ENCODE measurements at places on chromosomes 2 and 18.

DNA sequence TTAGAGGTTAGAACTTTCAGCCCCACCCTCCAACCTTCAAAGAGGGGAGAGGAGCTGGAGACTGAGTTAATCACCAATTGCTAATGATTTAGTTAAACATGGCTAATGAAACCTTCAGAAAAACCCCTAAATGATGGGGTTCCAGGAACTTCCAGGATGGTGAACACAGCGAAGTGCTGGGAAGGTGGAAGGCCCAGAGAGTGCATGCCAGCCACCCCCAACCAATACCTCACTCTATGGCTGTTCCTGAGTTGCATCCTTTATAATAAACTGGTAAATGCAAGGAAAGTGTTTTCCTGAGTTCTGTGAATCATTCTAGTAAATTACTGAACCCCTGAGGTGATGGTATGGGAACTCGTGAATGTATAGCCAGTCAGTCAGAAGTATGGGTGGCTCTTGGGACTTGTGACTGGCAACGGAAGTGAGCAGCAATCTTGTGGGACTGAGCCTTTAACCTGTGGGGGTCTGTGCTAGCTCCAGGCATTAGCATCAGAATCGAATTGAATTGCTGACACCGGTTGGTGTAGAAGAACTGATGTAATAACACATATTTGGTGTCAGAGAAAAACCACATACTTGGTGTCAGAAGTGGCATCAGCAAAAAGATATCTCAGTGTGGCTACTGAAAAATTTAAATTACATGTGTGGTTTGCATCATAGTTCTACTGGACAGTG is 37.4 kb downstream of the NPHP1 start:
- no peak for DNase-seq

DNA sequence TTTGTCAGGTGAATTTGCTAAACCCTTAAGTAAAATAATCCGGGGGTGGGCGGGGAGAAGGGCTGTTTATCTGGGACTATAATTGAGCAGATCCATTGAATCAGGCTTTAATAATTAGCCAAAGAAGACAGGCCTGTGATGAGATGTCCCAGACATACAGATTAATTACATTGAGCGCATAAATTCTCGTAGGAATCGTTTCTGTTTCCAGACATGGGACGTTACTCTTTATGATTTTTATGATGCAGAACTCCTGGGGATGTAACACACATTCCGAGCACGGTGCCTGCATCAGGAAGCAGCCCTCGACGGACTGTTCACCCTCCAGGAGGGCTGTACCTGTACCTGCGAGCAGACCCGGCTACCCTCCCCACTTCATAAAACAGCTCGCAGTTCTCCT is 88.9 kb downstream of the SMIM21 start:
- no peak for DNase-seq

GRCh38 chr2:166895243-166895642 is 7.0 kb downstream of the XIRP2 start:
- no peak for DNase-seq

DNA sequence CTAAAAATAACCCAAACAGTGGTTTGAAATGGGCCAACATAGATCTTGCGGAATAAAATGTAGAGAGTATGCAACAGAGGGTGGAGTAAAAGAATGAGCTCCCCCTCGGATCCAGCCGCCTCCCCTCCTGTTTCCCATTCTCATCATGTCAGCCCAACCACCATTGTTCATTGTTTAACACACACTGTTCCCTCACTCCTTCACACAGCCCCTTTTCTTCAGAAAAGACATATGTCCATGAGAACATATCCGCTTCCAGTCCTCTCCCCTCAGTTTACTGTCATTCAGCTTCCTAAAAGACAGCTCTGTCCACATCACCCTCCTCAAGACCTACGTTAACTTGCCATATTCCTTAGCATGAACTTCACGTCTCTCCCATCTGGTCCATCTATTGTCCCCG is 62.9 kb upstream of the SERTAD2 start:
- DNase-seq: no peak

DNA sequence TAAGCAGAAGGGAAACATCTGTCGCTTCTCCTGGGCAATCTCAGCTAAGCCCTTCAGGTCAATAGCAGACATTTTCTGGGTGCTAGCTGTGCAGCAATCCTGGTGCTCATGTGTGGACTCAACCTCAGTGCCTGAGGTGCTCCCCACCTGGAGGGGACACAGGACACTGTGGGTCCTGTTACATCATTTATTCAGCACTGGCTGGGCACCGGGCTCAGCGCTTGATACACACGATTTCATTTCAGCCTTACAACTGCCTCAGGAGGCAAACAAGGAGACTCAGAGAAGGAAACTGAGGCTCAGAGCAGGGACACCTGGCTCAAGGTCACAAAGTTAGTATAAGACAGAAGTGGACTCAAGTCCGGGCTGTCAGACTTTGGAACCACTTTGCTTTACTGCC is 46.7 kb downstream of the MARCO start:
- no peak for DNase-seq

GRCh38 chr2:189412330-189412953 is 28.8 kb upstream of the WDR75 start:
- no peak for DNase-seq

GRCh38 chr2:214699236-214699635 is 110.2 kb downstream of the BARD1 start:
- no peak for DNase-seq

DNA sequence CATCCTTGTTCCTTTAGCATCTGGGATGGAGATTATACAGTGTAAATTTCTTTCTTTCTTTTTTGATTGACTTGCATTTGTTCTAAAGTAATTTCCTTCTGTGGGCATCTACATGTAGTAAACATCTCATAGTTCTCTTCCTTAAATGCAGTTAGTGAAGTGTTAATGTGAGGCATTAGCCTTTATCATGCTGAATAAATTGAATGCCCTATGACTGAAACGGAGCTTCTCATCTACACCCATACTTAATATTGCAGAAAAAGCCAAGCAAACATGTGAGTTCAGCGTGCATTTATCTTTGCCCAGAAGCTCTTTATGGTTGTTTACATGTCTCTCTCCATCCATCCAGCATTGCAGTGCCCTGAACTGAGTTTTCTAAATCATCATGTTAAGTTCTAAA is 58.3 kb downstream of the LYPD1 start:
- DNase-seq: no peak

DNA sequence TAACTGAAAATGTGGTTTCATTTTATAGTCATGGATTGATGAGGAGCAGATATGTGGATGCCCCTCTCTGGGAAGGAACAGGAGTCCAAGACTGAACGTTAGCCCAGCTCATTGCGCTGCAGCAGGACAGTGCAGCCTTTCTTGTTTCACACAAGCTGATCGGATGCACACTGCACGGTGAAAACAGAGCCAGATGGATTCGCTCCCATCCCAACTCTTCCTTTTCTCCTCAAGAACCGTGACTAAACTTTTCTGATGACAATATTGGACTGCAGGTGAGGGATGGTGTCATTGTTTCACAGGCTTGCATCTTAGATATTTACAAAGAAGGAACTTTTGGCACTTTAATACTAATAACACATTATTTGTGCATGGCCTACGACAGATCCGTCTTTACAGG is 33.8 kb upstream of the COPS8 start:
- no peak for DNase-seq

DNA sequence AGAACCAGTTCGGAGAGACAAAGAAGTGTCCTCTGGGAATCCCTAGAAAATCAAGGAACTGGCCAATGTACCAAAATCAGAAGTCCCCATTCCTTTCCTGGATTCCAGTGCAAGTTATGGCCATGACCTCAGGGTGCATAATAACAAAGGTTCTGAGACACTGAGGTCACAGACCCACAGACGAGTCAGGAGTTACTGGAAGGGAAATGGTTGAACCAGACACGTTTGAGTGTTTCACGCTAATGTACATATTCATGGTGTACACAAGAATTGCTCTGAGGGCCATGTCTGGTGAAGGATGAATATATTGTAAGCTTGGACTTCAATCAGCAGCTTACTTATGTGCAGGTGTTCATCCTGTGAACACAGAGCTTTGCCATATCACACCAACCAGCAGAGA is 58.6 kb upstream of the KLHL29 start:
- no peak for DNase-seq

- DNase-seq: no peak
These were observed 45.1 kb upstream of the CD226 start for GRCh38 chr18:69992776-69993175.

Measured in stimulated activated CD4-positive, alpha-beta T cell treated with anti-CD3 and anti-CD28 coated beads, Interleukin-1b, Interleukin-23, amount 100 ng/mL, for 1 hour (primary cell).